ENCODE measurements at places on chromosomes 11 and 22.

GRCh38 chr22:48881326-48881980 is 946.2 kb downstream of the BRD1 start:
- no peak for DNase-seq

- peak; percentile 89 for DNase-seq
Observed at GRCh38 chr22:27990879-27991278, 71.8 kb upstream of the PITPNB start.

DNA sequence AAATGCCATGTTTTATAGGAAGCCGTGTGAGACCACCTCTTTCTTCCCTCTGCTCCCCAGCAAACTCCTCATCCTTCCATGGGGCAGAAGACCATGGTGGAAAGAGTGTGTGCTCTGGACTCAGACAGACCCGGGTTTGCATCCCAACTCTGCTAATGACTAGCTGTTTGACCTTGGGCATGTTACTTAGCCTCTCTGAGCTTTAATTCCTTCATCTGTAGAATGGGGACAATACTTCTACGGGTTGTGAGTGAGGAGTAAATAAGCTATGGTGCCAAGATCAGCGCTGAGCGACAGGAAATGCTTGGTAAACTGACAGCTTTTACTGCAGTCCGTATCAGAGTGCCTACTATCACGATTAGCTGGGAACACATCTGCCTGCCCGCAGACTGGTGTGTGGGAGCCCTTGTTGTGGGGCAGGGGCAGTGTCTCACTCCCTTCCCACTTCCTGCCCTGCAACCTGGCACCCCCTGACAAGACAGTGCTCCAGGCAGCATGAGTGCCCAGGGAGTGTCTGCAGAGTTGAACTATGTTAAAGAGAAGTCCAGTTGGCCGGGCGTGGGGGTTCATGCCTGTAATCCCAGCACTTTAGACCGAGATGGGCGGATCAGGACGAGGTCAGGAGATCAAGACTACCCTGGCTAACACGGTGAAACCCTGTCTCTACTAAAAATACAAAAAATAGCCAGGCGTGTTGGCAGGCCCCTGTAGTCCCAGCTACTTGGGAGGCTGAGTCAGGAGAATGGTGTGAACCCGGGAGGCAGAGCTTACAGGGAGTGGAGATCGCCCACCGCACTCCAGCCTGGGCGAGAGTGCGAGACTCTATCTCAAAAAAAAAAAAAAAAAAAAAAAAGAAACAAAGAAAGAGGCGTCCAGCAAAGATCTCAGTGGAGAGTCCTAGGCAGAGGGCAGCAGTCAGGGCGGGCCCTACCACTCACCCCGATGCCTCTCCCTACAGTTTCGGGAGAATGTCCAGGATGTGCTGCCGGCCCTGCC is 2.2 kb downstream of the SEC14L2 start:
- DNase-seq = no peak

- DNase-seq = no peak
Observed at GRCh38 chr11:78212586-78213371, 24.1 kb downstream of the USP35 start.

DNA sequence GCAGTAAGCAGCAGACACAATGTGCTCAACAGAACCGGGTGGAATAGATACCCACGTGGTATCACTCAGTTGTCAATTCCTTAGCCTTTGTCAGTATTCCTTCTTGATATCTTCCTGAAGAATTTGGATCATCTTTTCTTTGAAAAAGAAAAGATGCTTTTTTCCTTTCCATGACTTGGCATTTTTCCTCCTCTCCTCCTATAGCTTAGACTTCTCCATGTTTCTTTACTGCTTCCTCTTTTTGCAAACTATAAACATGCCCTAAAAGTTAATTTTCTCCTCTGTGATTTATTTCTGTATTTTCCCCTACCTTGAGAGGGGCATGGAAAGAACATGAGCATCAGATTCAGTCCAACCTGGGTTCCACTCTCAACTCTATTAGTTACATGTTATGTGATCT is 11.7 kb downstream of the CBLIF start:
- no peak for DNase-seq

DNA sequence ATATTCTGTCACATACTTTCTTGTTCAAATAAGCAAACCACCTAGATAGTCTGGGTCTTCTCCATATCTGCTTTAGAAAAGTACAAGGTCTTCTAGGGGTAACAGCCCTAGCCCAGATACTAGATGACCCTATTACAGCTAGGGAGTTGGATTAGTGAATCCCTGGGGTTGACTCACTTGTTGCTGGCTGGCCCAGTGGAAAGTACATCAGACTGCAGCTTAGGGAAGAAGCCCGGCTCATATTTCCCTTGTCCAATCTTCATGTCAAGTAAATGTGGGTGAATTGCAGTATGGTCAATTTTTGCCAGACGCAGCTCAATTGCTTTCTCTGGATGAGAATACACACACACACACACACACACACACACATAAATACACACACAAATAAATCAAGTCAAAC is 79.1 kb upstream of the SCUBE2 start:
- no peak for DNase-seq

- DNase-seq = no peak
Observed at GRCh38 chr11:76685831-76686230, 15.3 kb upstream of the LRRC32 start.

DNA sequence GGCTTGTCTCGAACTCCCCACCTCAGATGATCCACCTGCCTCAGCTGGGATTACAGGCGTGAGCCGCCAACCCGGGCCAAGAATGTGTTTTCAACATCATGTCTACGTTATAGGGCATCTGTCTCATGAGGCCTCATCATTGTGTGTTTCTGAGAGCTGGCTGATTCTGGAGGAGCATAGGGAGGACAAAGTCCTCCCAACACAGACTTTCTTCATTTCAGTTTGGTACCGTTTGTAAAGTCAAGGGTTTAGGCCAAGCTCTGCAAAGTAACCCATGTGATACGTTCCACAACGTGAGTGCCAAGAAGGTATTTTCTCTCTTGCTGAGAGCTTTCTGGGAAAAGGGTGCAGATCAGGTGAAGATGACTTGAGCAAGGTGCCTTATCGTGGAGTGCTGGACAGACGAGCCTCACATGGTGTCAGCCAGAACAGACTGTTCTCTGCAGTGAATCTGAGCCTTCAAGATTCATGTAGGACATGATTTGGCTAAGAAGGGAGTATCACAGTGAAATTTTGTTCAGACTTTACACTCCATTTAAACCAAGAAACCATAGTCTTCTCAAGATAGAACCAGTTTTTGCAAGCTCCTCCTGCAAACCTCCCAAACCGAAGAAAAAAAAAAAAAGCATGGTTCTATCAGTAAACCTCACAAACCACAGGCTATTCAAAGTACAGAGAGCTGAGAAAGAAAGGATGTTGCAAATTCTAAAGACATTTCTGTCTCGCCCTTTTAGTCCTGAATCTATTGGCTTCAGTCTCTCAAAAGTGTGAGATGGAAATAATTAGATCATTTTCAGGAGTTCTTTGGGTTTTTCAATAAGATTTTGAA is 71.7 kb downstream of the DBX1 start:
- DNase-seq = no peak

DNA sequence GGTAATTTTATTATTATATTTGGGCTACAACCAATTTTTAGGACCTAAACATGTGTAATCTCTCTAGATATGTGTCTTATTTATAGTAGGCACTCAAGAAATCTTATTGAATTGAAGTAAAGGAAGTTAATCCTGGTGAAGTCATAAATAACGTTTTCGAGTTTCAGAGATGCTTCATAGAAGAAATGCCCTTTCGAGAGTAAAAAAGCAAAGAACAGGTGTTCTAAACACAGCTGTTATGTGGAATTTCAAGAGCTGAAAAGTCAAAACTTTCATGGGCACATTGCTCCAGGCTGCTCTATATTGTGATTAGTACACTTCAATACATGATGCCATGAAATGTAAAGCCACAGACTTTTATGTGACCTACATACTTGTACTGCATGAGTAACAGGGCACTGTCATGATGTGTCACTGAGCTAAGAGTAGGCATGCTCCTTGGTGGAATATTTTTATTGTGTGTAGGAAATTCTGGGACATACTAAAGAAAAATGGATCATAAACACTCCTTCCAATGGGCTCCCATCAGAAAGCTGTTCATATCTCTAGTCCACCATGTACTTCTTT is 7.2 kb upstream of the ELMOD1 start:
- no peak for DNase-seq

- no peak for DNase-seq
Observed at GRCh38 chr11:61957021-61957770, 7.0 kb downstream of the BEST1 start.

All from HEK293T (cell line).